T-helper 1 cell (primary cell): ENCODE measurements at places on chromosomes 3 and 15.

- DNase-seq = no peak
These were observed 1280.9 kb downstream of the NSUN3 start for GRCh38 chr3:95343767-95344166.

DNA sequence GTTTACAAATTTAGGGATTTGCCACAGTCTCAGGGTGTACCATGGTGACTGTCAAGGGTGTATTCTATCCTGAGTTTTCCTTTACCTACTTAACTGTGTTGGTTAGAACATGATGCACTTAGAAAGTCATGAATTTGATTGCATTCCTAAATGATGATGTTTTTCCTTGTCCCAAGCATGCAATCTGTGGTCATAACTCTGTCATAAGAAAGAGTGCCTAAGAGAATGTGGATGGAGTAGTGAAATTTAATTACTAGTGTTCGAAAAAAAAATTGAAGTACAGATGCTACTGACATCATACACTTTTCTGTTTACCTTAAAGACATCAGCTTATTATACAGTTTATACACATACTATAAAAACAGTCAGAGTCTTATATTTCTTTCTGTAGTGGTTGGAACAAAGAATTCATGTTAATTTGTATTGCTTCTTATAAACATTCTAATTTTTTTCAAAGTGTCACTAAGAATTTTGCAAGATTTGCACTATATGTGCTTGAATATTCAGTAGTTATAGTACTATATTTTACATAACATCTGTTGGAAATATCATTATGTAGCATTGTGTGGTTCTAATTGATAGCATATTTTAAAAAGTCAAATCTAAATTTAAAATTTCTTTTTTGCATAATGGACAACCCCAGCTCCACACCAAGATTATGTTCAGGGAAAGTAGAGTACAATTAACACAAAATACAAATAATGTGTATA, 231.3 kb upstream of the KCNMB2 start:
- DNase-seq = no peak

DNA sequence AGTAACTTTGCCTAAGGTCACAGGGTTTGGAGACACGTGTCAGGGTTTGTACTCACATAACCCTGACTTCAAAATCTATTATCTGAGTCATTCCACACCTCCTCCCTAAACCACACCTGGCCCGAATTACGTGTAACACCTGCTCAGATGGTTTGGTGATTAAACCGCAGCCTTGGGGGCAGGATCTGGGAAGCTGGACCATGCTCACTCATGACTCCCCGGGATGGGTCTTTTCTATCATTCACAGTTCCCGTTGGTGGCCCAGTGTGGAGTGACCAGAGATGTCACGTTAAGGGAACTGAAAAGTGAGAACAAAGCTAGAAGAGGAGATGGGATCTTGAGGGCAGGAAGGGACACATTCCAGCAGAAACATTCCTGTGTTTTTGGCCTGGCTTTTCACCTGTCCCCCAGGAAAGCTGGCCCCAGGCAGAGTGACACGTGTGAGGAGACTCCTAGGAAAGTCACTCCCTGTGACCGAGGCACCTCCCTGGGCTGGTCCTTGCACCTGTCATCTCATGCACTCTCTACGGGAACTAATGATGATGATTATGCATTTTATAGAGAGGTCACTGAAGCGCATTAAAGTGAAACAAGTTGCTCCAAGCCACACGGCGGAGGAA, 75.4 kb upstream of the POMGNT2 start:
- no peak for DNase-seq

DNA sequence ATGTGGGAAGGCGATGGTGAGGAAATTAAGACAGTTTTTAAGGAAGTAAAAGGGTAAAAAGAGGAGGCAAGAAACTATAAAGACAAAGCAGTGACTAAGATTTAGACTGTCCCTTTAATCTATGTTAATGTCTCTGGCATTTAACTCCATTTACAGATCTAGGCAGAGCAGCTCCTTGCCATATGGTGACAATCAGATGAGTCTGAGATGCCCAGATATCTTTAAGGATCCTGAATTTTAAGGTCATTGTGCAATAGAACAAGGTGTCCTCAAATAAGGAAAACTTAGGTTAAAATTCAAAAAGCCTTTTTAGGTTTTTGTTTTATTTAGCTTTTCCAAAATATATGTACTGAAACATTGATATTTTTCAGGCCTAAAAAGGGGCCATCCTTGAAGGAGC, 24.1 kb downstream of the RASGRP1 start:
- DNase-seq = no peak

GRCh38 chr3:126896968-126897367, 85.9 kb upstream of the PLXNA1 start:
- DNase-seq = no peak

DNA sequence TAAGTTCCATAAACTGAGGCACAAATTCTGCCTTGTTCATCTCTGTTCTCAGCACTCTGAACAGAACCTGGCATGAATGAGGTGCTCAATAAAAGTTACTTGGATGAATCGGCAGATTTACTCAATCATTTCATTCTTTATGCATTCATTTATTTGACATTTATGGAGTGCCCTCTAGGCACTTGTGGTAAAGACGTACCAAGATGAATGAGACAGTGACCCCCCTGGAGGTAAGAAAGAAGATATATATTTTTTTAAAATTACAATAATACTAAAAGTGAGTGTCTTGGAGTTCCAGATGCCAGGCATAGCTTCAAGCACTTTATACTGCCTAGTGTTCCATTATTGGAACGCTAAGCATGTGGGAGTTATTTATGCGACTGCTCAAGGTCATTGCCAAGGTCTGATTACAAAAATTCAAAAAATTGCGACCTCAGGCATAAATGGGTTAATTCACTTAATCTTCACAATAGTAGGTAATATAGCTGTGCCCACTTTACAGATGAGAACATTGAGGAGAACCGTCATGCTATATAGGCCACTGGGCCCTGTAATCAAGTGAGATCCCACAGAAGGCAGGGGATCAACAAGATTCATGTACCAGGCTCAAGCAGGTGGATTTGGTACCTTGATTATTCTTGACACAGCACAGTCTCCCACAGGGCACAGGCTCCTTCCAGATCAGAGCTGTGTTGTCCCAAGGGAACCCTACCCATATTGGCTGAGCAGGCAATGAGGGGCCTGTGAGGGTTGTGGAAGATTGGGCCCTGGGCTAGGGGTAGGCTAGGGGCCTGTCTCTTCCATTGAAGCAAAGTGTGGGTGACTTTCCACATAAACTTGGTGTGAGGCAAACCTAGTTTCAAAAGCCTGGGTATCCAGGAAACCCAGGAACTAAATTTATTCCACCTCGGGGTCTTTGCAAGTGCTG, 10.7 kb downstream of the XIRP1 start:
- DNase-seq = no peak

GRCh38 chr15:99009741-99010330, 2.2 kb upstream of the PGPEP1L start:
- no peak for DNase-seq

- DNase-seq = no peak
These were observed 115.7 kb downstream of the TLE3 start for GRCh38 chr15:69982037-69982436.

- DNase-seq = no peak
These were observed 131.8 kb downstream of the TPRG1 start for GRCh38 chr3:189303584-189303983.

DNA sequence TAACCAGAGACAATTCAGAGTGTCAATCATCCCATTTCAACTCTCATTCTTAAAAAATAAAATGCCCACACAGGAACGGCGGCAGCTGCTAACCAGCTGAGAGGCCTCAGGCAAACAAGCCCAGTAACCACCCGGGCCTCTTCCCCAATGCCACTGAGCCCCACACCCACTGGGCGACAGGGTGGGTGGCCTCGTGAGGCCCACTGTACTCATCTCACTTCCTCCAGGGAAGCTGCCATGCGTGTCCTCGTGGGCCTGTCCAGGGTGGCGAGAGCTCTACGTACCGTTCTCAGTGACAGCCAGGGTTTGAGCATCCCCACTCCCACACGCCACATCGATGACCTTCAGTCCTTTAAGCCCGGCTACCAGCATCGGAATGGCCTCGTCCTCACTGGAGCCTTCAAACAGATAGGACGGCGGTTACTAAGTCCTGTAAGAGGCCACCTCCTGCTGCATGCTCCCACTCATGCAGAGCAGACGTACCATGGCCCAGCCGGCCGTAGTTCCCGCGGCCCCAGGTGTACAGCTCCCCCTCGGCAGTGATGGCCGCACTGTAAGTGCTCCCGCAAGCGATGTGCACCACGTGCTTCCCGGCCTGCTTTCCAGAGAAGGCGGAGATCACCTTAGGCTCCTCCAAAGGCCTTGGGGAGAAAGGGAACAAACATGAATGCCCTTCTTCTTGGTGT, 56.5 kb downstream of the HERC2 start:
- DNase-seq = no peak

GRCh38 chr15:52481915-52482314, 46.8 kb downstream of the MYO5A start:
- peak; percentile 32 for DNase-seq

DNA sequence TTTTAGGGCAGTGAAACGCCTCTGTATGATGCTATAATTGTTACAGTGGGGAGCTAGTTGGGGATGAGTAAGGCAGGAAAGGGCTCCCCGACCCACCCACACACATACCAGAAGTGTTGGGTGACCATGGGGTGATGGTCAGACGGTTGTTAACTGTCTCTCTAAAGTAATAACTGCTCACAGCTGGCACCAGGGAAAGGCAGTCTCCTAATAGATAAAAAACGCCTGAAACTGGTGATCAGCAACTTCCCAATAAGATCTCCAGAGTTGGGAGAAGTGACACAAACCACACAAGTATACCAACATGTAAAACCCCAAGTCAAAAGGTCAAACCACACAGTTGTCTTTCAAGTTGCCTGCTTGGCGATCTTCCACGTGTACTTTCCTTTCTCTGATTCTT, 346.5 kb upstream of the CNTN4 start:
- no peak for DNase-seq

DNA sequence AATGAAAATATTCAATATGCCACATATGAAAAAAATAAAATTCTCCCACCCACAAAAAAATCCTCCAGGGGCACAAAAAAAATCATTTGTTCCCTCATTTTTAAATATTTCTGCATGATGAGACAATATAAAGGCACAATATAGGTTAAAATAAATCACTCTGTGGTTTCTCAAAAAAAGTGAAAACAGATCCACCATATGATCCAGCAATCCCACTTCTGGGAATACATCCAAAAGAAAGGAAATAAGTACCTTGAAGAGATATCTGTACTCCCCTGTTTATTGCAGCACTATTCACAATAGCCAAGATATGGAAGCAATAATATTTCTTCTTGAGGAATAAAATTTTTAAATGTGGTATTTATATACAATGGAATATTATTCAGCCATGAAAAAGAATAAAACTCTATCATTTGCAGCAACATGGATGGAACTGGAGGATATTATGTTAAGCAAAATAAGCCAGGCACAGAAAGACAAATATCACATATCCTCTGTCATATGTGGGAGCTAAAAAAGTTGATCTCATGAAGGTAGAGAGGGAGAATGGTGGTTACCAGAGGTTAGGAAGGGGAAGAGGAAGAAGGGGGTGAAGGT, 1.5 kb downstream of the ATP8B4 start:
- DNase-seq = no peak

GRCh38 chr3:139677388-139678155, at the start of gene NMNAT3:
Gene NMNAT3, minus strand, starts transcription at chr3:139677972. Its CDS starts 50,248 bp downstream, at chr3:139627724.
- peak; percentile 60 for DNase-seq

GRCh38 chr3:173410436-173410835, 12.9 kb downstream of the NLGN1 start:
- no peak for DNase-seq

DNA sequence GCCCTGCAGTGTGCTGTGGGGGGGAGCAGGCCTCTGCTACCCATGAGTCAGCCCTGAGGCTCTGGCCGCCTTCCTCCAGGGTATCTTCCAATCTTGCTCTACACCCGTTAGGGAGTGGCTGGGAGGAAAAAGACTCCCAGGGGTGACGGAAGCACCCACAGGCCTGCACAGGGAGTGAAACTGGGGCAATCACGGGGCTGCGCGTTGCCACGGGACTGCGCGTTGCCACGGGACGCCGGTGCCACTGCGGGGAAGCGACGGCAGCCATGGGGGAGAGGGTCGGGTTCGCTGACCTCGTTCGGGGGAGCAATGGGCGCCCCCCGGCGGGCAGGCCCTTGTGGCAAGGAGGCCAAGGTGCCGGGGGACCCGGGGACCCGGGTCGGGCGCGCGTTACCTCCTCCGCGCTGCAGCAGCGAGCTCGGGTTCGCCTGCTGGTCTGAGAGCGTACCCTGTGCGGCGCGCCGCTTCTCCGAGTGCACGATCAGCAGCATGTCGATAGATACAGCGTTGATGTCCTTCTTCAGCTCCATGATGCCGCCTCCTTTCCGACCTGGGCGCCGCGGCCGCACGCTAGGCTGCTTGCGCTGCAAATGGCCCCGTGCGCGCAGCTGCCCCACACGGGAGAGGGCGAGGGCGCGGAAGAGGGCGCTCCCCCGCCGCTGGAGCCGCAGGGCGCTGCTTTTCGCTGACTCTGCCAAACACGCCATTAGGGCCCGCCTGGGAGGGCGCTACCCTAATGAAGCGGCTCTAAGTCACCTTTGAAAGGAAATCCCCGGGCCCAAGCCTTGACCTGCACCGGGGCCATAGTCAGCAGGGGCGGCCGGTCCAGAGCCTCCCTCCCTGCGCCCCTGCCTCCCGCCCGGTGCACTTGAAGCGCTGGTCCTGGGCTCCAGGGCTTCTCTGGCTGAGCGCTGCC, at the start of gene KY:
Gene KY (minus strand): TSS at position 592 of the 916 bp plus-strand sequence. CDS start 62 bp downstream, at position 530.
- DNase-seq = no peak

DNA sequence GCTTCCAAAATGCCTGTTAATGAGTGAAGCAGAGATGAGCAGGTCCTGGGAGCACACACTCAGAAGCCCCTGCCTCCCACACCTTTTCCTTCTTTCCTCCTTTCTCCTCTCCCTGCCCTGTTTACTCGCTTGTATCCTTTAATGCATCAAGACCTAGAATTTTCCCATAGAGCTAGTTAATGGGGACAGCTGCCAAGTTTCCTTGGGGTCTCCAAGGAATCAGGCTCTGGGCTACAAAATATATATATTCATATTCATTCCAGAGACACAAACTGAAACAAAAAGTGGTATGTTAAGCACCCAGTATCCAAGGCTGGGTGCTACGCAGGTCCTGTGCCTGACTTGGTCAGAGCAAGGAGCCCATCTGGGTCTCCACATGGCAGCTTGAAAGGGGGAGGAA, 235.6 kb downstream of the MYRIP start:
- no peak for DNase-seq

GRCh38 chr15:77720173-77720572, 87.5 kb upstream of the LINGO1 start:
- no peak for DNase-seq

DNA sequence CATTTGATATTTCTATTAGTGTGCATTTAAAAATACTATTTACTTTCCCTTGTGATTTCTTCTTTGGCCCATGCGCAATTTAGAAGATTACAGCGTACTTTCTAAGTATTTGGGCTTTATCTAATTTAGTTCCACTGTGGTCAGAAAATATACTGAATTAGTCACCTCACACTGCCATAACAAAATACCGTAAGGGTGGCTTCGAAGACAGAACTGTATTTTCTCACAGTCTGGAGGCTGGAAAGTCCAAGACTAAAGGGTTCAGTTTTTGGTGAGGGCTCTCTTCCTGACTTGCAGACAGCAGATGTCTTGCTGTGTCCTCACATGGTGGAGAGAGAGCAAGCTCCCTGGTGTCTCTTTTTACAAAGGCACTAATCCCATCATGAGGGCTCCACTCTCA, 286.2 kb downstream of the ADAMTSL3 start:
- DNase-seq = no peak
